ENCODE measurements at places on chromosomes 1 and 21. TPM values are rescaled to one million over a fixed set of nuclear protein-coding genes. Genes with fewer than 3 reads are reported as not detected.

- peak; percentile 58 for DNase-seq
- H3K36me3 ChIP-seq: no peaks in the 10 kb centered on the region
- H3K4me3 ChIP-seq: no peak overlapping the region
- H3K4me1 ChIP-seq: no peaks in the 10 kb centered on the region
These were observed 380.8 kb downstream of the HHIPL2 start for GRCh38 chr1:222167111-222167510.

The SAMD11 gene
- 0.07 TPM for polyA plus RNA-seq

GRCh38 chr21:45923146-45923545 is 58.4 kb upstream of the COL6A1 start:
- no peak overlapping the region for H3K27ac ChIP-seq
- H3K36me3 ChIP-seq: no peaks in the 10 kb centered on the region
- no peaks in the 10 kb centered on the region for H3K4me1 ChIP-seq
- peak; percentile 49 for DNase-seq
- peaks cover 37% of the 10 kb centered on the region for H3K27me3 ChIP-seq

DNA sequence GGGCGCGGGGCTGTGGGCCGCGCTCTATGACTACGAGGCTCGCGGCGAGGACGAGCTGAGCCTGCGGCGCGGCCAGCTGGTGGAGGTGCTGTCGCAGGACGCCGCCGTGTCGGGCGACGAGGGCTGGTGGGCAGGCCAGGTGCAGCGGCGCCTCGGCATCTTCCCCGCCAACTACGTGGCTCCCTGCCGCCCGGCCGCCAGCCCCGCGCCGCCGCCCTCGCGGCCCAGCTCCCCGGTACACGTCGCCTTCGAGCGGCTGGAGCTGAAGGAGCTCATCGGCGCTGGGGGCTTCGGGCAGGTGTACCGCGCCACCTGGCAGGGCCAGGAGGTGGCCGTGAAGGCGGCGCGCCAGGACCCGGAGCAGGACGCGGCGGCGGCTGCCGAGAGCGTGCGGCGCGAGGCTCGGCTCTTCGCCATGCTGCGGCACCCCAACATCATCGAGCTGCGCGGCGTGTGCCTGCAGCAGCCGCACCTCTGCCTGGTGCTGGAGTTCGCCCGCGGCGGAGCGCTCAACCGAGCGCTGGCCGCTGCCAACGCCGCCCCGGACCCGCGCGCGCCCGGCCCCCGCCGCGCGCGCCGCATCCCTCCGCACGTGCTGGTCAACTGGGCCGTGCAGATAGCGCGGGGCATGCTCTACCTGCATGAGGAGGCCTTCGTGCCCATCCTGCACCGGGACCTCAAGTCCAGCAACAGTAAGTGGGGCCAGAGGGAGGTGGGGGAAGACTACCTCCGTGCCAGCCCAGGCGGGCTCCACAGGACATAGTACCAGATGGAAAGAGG is 808 bp downstream of the MAP3K21 start:
- peak; percentile 23 for DNase-seq
- H3K4me3 ChIP-seq: peak overlapping the region; percentile 46
- H3K27ac ChIP-seq: no peak overlapping the region
- H3K36me3 ChIP-seq: no peaks in the 10 kb centered on the region

- H3K27me3 ChIP-seq: peaks cover 14% of the 10 kb centered on the region
- DNase-seq: no peak
- H3K4me3 ChIP-seq: no peak overlapping the region
- no peak overlapping the region for H3K27ac ChIP-seq
- H3K4me1 ChIP-seq: peaks cover 3% of the 10 kb centered on the region
These were observed 360.7 kb downstream of the CAMTA1 start for GRCh38 chr1:7145947-7146346.

The LUZP1 gene
- 6.8 TPM for polyA plus RNA-seq

The ELAVL4 gene
- not detected for polyA plus RNA-seq

The TMPRSS15 gene
- polyA plus RNA-seq: 0.11 TPM
